Stimulated activated CD8-positive, alpha-beta memory T cell treated with anti-CD3 and anti-CD28 coated beads, Interleukin-12 subunit alpha, Interleukin-12 subunit beta, amount 100 ng/mL, for 1 hour (primary cell): ENCODE measurements at places on chromosomes 3 and 15.

GRCh38 chr3:184465883-184466412, 86.1 kb downstream of the CHRD start:
- no peak for DNase-seq

- no peak for DNase-seq
Measured at GRCh38 chr3:179528772-179529171, 34.0 kb upstream of the ACTL6A start.

- no peak for DNase-seq
Measured at GRCh38 chr15:68447976-68448755, 16.2 kb upstream of the ITGA11 start.

- DNase-seq, result no peak
Measured at GRCh38 chr3:160278210-160278609, 53.0 kb downstream of the C3orf80 start.

GRCh38 chr15:48683991-48684765, 38.7 kb upstream of the FBN1 start:
- DNase-seq, result no peak

DNA sequence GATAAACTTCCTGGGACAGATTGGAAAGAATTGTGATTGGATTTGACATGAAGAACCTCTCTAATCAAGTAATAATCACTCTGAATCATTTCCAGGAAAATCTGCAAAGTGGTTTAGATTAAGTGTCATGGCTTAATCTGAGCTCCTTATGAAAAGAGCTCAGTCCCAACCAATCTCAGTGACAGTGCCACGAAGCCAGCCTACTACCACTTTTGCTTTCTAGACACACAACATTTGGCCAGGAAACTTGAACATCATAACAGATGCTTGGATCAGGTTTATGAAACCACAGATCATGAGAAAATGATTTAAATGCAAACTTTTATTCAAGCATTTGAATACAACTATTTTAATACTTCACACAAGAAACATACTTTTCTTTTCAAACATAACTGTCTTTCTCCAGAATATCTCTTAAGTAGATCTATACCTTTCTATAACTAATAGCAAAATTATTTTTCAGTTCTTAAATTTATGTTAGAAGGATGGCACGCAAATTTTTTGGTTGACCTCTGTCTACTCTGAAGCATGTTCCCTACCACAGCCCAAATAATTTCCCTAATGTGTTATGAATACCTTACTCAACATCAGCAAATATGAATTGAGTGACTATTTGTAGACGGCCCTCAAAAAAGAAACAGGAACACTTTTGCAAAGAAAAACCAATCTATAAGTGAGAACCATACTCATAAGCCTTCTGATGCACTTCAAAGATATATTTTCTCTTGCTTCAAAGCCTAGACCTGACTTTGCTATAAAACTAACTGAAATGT, 495.0 kb upstream of the ZNF385D start:
- DNase-seq, result no peak

DNA sequence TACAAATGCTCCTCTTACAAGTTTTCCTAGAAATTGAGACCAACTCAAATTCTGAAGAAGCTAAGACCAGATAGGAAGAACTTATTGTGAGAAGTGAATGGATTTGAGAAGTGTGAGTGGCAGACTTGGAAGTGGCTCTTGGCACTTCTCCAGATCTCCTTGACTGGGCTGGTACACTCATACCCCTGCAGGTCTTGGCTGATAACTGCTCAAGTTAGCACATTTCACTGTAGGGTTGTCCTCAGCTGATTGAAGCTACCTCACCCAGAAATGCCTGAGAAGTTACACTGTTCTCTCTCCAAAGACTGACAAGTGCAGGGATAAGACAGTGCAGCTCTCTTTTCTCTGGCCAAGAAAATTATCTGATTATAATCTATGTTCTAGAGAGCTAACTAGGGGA, 16.5 kb upstream of the CLDN1 start:
- no peak for DNase-seq

DNA sequence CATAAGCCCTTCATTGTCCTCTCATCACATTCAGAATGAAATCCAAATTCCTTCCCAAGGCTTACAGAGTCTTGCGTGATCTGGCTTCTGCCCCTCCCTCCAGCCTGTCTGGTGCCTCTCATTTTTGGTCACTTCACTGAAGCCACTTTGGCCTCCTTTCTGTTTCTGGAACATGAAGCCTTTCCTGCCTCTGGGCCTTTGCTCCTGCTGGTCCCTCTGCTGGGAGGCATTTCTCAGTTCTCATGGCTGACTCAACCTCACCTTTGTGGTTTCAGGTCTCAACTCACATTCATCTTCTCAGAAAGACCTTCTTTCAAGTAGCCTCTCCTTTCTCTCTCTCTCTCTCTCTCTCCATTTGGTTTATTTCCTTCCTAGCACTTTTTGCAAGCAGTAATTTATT, 43.9 kb upstream of the BHLHE40 start:
- no peak for DNase-seq

GRCh38 chr3:55427739-55428138, 59.4 kb downstream of the WNT5A start:
- DNase-seq, result no peak

GRCh38 chr15:59792359-59792758, 103.2 kb upstream of the BNIP2 start:
- no peak for DNase-seq

DNA sequence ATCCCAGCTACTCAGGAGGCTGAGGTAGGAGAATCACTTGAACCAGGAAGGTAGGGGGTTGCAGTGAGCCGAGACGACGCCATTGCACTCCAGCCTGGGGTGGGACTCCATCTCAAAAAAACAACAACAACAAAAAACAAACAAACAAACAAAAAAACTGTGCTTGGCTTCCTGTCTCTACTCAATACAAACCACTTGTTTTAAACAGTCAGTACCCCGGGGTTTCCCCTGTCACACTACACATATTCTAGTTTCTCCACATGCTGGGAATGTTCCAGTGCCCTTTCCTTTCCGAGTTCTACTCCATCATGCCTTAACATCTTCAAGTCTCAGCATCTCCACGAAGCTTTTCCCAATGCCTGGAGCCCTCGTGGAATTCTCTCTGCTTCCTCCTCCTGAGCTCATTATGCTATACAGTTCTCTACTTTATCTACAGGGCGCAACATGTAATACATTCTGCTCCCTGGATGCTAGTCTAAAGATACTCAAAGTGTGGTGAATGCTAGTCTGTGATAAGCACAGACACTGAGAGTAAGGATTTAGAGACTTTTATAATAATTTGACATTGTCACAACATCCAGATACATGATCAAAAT, 7.8 kb downstream of the EMC3 start:
- no peak for DNase-seq

DNA sequence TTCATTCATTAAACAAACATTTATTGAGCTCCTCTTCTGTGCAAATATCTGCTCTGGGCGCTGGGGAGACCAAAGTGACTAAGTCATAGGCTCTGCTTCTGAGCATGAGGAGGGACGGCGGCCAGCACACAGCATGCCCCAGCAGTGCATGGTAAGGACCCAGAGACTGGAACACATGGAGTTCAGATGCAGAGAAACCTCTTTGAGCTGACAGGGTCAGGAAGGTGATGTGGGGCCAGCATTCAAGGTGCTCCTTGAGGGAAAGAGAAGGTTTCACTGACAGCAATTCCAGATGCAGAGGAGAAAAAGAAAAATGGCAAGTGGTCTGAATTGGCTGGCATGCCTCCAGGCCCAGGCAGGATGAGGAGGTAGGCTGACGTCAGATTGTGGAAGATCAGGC, 234.5 kb downstream of the UACA start:
- DNase-seq, result no peak

GRCh38 chr3:29552051-29552450, 271.2 kb downstream of the RBMS3 start:
- no peak for DNase-seq

GRCh38 chr3:132726341-132726823, 4.2 kb upstream of the NPHP3 start:
- no peak for DNase-seq

- no peak for DNase-seq
Measured at GRCh38 chr15:23857028-23857641, 170.0 kb upstream of the NDN start.

DNA sequence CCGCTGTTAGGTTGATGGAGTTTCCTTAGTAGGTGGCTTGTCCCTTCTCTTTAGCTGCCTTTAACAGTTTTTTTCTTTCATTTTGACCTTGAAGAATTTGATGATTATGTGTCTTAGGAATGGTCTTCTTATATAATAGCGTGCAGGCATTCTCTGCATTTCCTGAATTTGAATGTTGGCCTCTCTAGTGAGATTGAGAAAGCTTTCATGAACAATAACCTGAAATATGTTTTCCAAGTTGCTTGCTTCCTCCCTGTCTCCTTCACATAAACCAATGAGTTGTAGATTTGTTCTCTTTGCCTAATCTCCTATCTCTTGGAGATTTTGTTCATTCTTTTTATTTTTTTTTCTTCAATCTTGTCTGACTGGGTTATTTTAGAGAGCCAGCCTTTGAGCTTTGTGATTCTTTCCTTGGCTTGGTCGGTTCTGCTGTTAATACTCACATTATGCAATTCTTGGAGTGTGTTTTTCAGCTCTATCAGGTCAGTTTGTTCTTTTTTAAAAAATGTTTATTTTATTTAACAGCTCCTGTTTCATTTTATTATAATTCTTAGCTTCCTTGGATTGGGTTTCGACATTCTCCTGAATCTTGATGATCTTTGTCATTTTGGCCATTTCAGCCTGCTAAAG, 627.9 kb downstream of the SI start:
- DNase-seq, result no peak

DNA sequence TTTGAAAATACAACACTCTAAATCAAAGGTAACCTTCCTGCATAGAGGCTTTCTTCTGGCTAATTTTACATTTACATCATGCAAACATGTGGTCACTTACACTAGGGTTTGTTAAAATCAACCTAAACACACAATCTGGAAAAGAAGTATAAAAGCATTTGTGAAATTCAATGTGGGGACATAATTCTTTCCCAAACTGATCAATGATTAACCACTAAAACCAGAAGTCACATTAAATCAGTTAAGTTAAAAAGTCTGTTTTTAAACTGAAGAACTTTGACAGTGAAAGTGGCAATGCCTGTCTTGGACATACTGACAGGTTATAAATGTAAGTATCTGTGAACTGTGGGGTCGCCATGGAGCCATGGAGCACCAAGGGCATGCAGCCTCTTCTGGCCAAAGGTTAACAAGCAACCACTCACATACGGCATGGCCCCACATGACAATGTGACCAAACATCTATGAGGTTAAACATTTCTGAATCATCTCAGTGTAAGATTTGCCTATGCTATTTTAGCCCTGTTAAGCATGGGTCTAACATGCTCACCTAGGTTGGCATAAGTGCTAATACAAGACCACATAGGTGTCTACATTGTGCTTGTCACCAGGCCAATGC, 278.2 kb downstream of the CTNNB1 start:
- no peak for DNase-seq

- no peak for DNase-seq
Measured at GRCh38 chr3:156888176-156888575, 62.0 kb downstream of the LEKR1 start.

DNA sequence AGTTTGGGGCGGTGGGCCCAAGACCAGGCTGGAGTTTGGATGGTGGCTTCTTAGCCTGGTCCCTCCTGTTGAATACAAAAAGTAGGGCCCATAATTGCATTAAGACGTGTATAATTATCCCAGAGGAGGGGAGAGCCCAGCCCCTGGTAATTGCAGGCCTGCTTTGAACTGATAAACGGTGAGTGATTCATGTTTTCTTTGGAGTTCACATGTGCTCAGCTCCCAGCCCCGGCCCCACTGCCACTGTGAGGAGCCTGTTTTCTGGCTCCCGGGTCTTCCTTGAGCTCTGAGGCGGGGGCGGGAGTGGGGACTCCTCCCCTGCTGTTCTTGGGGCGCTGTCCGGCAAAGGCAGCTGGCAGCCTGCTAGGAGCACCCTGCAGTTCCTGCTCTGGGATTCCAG, 3.1 kb downstream of the PLXNA1 start:
- DNase-seq, result no peak

GRCh38 chr15:77415450-77416147, 4.3 kb downstream of the PEAK1 start:
- DNase-seq, result no peak

GRCh38 chr3:152222327-152222726, 46.4 kb upstream of the MBNL1 start:
- DNase-seq, result no peak

- DNase-seq, result no peak
Measured at GRCh38 chr3:198096015-198096414, 136.0 kb downstream of the LMLN start.

GRCh38 chr15:83665480-83665879, 11.6 kb downstream of the ADAMTSL3 start:
- DNase-seq, result no peak

- no peak for DNase-seq
Measured at GRCh38 chr3:40262331-40262730, 47.2 kb upstream of the EIF1B start.

DNA sequence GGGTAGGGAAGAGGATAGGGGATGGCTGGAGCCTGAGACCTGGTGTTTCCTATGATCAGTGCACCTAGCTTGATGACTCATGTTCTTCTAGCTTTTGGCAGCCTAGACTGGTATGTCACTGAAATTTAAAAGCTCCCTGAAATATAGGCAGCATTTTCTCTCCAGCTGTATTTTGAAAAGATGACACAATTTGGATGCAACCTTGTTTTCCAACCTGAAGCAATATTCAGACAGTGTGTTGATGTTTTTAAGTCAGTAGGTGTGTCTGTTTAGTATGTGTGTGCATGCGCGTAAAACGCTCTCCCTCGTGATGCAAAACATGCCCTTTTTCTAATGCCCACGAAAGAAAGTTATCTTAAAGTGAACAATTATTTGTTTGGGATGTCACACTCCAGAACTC, 58.5 kb downstream of the RPL22L1 start:
- DNase-seq, result no peak

- DNase-seq, result no peak
Measured at GRCh38 chr3:142566096-142566495, 12.4 kb downstream of the ATR start.

DNA sequence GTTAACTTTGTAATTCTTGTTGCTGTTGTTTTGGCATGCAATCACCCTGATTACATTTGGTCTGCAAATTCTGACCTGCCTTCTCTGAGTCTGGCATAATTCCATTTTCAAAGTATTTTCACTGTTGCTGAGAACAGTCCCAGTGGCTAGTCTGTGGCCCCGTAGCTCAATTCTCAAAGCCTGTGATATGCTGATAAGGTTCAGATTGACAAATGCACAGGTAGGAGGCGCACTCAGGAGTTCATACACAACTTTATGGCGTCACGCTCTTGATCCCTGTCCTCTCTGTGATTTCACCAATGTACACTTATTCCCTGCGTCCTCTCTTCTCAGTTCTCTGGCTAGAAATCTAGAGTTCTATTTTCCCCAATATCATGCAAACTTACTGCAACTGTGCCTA, 376.6 kb upstream of the SLCO3A1 start:
- DNase-seq, result no peak
